ENCODE measurements at places on chromosomes 4 and X. TPM values are rescaled to one million over a fixed set of nuclear protein-coding genes. Genes with fewer than 3 reads are reported as not detected.

The SPATA4 gene
- total RNA-seq = not detected

The AREG gene
- total RNA-seq = 0.26 TPM

The FAM9B gene
- total RNA-seq = not detected

The TLR1 gene
- total RNA-seq = 1.7 TPM

The MGAT4D gene
- total RNA-seq = not detected

The BEND4 gene
- not detected for total RNA-seq

The EXOC1 gene
- total RNA-seq = 41.3 TPM

The CCKAR gene
- 6.0 TPM for total RNA-seq

The RAI2 gene
- 1.1 TPM for total RNA-seq

The SYN1 gene
- 0.09 TPM for total RNA-seq

The CPEB2 gene
- total RNA-seq = 9.9 TPM

The TMEM31 gene
- not detected for total RNA-seq

The MAP7D3 gene
- 10.0 TPM for total RNA-seq

The CRMP1 gene
- total RNA-seq = under 0.01 TPM

The SUPT20HL1 gene
- 0.09 TPM for total RNA-seq

The PDZD11 gene
- 43.8 TPM for total RNA-seq

The TASL gene
- total RNA-seq = not detected

The PARM1 gene
- total RNA-seq = 0.09 TPM

The GRIA2 gene
- not detected for total RNA-seq
